ENCODE measurements at places on chromosomes 1 and 21. TPM values are rescaled to one million over a fixed set of nuclear protein-coding genes. Genes with fewer than 3 reads are reported as not detected.

- H3K4me1 ChIP-seq = no peaks in the 10 kb centered on the region
- no peak for DNase-seq
- no peaks in the 10 kb centered on the region for H3K27me3 ChIP-seq
- no peaks in the 10 kb centered on the region for H3K36me3 ChIP-seq
- H3K27ac ChIP-seq = no peak overlapping the region
Observed at GRCh38 chr1:82323144-82323841, 522.6 kb downstream of the ADGRL2 start.

DNA sequence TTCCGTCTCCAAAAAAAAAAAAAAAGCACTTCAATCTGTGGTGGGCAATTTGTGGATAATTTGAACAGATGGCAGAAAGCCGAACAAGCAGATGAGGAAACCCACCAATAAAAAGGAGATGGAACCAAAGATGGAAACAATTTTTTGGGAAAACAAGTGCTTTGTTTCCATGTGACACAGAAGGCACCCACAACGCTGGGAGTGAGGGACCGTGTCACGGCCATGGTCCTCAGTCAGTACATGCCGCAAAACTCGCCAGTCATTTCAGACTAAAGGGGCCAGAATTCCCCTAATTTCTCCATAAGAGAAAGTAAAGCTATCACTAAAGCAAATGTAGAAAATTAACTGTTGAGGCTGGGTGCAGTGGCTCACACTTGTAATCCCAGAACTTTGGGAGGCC is 5.0 kb downstream of the CCNL2 start:
- no peak overlapping the region for H3K4me3 ChIP-seq
- H3K27ac ChIP-seq = no peak overlapping the region
- H3K4me1 ChIP-seq = peaks cover 8% of the 10 kb centered on the region
- H3K36me3 ChIP-seq = peaks cover 57% of the 10 kb centered on the region
- no peaks in the 10 kb centered on the region for H3K27me3 ChIP-seq

GRCh38 chr1:113247355-113247754 is 143.0 kb upstream of the MAGI3 start:
- no peak overlapping the region for H3K4me3 ChIP-seq
- no peak for DNase-seq
- H3K36me3 ChIP-seq = no peaks in the 10 kb centered on the region
- H3K27ac ChIP-seq = no peak overlapping the region
- peaks cover 32% of the 10 kb centered on the region for H3K27me3 ChIP-seq

Gene RGS1
- total RNA-seq = not detected

DNA sequence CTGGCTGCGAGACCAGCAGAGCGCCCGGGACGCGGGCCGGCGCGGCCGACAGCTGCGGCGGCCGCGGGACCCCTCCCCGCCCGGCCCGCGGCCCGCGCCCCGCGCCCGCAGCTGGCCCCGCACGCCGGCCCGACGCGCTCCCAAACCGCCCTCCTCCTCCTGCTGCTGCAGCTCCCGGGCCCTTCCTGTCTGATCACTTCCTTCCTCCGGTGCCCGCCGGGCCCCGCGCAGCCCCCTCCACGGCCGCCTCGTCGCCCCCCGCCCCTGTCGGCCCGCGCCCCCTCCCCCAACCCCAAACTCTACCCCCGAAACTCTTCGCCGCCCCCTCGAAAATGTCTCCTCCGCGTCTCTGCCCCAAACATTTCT is 594 bp downstream of the LUZP1 start:
- H3K27me3 ChIP-seq = peaks cover 2% of the 10 kb centered on the region
- H3K4me3 ChIP-seq = peak overlapping the region; percentile 97
- peaks cover 65% of the 10 kb centered on the region for H3K4me1 ChIP-seq
- H3K36me3 ChIP-seq = no peaks in the 10 kb centered on the region
- H3K27ac ChIP-seq = peak overlapping the region; percentile 97

- peaks cover 1% of the 10 kb centered on the region for H3K27me3 ChIP-seq
- H3K27ac ChIP-seq = peak overlapping the region; percentile 96
- peak; percentile 95 for DNase-seq
- H3K4me1 ChIP-seq = peaks cover 98% of the 10 kb centered on the region
Observed at GRCh38 chr1:19450811-19451515, 34.4 kb downstream of the CAPZB start.

GRCh38 chr21:36854391-36854790 is 112.1 kb downstream of the HLCS start:
- H3K27ac ChIP-seq = no peak overlapping the region
- H3K36me3 ChIP-seq = no peaks in the 10 kb centered on the region
- H3K4me3 ChIP-seq = no peak overlapping the region
- peaks cover 32% of the 10 kb centered on the region for H3K4me1 ChIP-seq

Gene CD1E
- total RNA-seq = not detected

Gene EDN2
- total RNA-seq = not detected

DNA sequence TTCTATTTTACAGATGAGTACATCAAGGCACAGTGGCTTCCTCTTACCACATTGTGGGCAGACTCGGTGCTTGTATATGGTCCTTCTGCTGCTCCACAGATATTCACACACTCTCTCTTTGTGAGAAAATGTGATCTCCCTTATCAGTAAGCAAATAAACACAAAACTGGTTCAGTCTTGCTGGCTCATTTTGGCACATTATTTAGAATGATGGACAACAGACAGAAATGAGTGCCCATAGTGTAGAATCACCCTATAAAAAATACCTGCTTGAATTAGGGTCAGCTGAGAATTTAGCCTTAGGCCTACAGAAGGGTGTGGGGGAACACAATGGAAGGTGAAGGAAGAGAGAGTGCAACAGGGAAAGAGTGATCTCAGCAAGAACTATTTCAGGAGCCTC is 423.1 kb downstream of the HLX start:
- H3K36me3 ChIP-seq = no peaks in the 10 kb centered on the region
- peaks cover 9% of the 10 kb centered on the region for H3K4me1 ChIP-seq
- H3K4me3 ChIP-seq = no peak overlapping the region
- no peaks in the 10 kb centered on the region for H3K27me3 ChIP-seq
- no peak for DNase-seq
- H3K27ac ChIP-seq = no peak overlapping the region

Gene TNFRSF4
- not detected for total RNA-seq

DNA sequence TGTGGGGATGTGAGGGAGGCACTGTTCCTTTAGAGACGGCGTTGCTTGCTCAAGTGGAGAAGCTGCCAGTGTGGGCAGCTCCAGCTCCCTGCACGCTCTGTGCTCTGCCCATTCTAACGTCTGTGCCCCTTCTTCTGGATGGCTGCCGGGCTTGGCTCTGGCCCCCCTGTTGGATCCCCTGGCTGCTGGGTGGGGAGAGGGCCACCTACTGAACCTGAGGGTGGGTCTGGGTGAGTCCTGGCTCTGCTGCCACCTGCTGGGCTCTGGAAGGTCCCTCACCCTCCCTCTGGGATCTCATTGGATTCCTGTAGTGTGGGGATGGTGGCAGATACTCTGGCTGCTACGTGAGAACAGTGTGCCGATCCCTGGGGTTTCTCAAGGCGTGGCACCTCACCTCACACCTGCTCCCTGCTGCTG is 5.0 kb downstream of the PFKL start:
- no peak for DNase-seq
- H3K4me3 ChIP-seq = no peak overlapping the region
- H3K27ac ChIP-seq = no peak overlapping the region
- H3K36me3 ChIP-seq = no peaks in the 10 kb centered on the region
- H3K27me3 ChIP-seq = peaks cover 5% of the 10 kb centered on the region

Gene MMEL1
- total RNA-seq = not detected

- H3K4me1 ChIP-seq = no peaks in the 10 kb centered on the region
- H3K4me3 ChIP-seq = no peak overlapping the region
- no peak for DNase-seq
- no peaks in the 10 kb centered on the region for H3K27me3 ChIP-seq
Observed at GRCh38 chr1:41144285-41144684, 97.8 kb downstream of the SCMH1 start.

Gene C4BPB
- 0.15 TPM for total RNA-seq

GRCh38 chr1:110760321-110760720 is 85.6 kb upstream of the KCNA3 start:
- H3K27ac ChIP-seq = no peak overlapping the region
- H3K4me1 ChIP-seq = no peaks in the 10 kb centered on the region
- DNase-seq = no peak
- H3K27me3 ChIP-seq = peaks cover 18% of the 10 kb centered on the region

DNA sequence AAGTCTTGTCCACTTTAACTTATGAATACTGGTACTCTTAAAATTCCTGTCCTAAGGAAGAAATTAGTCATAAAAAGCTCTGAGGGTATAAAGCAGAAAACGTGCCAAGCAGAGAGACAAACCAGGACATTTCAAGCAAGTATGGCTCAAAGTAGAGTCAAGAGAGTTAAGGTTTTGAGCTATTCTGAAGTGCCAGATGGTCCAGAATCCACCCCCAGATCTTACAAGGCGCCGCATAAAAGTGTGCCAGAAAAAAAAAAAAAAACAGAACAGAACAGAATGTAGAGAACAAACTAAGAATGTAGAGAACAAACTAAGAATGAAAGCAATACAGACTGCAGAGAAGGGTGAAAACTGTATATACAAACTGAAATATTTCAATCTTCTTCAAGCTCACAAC is 12.5 kb downstream of the EPS15 start:
- peaks cover 13% of the 10 kb centered on the region for H3K4me1 ChIP-seq
- H3K36me3 ChIP-seq = 0 out of 2 replicates have a peak, but pooled peaks cover 3% of the 10 kb centered on the region
- peak overlapping the region; percentile 78 for H3K27ac ChIP-seq
- peak overlapping the region; percentile 74 for H3K4me3 ChIP-seq

Gene SLC45A1
- 1.8 TPM for total RNA-seq

- peaks cover 7% of the 10 kb centered on the region for H3K27me3 ChIP-seq
- peak; percentile 99 for DNase-seq
- peaks cover 88% of the 10 kb centered on the region for H3K4me1 ChIP-seq
Observed at GRCh38 chr1:207823880-207824566, 72.2 kb downstream of the CD46 start.

Gene FGR
- not detected for total RNA-seq

DNA sequence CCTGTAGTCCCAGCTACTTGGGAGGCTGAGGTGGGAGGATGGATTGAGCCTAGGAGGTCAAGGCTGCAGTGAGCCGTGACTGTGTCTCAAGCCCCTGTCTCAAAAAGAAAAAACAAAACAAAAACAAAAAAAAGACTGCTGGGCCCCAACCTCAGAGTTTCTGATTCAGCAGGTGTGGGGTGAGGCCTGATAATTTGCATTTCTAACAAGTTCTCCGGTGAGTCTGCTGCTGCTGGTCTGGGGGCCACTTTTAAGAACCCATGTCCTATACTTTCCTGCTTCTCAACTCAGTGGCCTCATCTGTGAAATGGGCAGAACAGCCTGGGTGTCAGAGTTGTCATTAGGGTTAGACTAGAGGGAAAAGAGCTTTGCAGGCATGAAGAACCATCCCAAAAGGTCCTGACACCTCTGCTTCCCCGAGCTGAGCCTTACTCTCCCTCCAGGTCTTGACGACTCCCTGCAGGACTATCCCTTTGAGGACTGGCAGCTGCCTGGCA is 2.8 kb downstream of the CNKSR1 start:
- no peak for DNase-seq
- H3K27me3 ChIP-seq = peaks cover 8% of the 10 kb centered on the region
- H3K27ac ChIP-seq = no peak overlapping the region
- no peak overlapping the region for H3K4me3 ChIP-seq
- H3K36me3 ChIP-seq = no peaks in the 10 kb centered on the region

DNA sequence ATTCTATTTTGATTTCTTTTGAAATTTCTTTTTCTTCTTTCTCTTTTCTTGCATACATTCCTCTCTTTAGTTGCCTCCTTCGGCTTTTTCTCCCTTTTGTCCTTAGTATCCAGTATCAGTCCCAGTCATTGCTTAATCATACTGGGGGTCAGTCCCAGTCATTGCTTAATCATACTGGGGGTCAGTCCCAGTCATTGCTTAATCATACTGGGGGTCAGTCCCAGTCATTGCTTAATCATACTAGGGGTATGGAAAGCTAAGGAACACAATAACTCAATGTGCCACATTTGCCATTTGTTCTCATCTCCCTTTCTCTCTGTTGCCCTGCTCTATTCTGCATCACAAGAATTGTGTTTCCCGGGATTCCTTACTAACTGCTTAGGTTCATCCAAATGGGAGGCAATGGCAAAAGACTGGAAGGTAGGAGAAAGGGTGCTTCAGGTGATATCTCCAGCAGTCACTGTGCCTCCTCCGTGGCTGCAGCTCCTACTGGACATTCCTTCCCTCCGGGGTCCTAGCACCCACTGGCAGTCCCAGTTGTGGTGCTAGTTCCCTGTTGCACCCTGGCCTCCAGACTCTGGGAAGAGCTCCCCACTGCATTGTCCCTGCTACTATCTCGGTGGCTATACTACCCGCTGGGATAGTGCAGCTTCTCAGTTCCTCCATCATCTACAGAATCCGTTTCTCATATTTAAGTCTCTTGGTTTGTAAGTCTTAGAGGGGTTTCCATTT is 32.6 kb upstream of the LAMC1 start:
- peak; percentile 54 for DNase-seq
- peaks cover 46% of the 10 kb centered on the region for H3K4me1 ChIP-seq
- peak overlapping the region; percentile 67 for H3K27ac ChIP-seq
- peak overlapping the region; percentile 75 for H3K4me3 ChIP-seq

Gene TSPAN2
- total RNA-seq = 6.9 TPM

DNA sequence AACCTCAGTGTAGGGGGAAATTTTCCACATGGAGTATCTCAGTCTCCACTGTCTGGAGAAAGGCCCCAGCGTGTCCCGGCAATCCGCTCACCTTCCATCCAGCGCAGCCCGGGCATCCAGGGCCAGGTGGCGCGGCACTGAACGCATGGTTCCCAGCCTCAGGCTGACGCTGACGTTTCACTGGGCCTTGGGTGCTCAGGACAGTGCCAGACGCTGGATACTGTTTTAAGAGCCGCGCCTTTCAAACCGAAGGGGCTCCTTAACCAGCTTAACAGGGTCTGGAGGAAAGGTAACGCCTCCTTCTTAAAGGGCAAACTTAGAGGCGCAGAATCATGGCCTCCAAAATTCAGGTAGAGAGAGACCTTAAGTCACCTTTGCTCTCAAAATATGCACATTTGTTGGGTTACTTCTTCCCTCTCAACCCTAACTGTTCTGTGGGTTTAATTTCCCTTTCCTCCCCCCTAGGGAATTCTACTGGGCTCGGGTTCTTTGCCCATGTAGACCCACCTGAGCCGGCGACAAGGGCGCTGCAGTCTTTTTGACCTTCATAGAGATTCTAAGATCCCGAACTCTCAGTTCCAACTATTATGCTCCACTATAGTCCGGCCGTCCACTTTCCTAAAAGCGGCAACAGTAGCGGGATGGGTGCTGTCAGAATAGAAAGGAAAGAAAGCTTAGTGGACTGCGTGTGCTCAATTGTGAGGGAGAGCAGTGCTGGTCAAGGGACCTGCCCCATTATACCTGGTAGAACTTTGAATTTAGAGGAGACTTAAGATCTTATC is 3.5 kb upstream of the LHX9 start:
- peak overlapping the region; percentile 36 for H3K27ac ChIP-seq
- peaks cover 67% of the 10 kb centered on the region for H3K4me1 ChIP-seq
- peak overlapping the region; percentile 98 for H3K4me3 ChIP-seq
- peaks cover 15% of the 10 kb centered on the region for H3K36me3 ChIP-seq
- no peak for DNase-seq
- peaks cover 17% of the 10 kb centered on the region for H3K27me3 ChIP-seq

Gene EPHB2
- total RNA-seq = 13.1 TPM

DNA sequence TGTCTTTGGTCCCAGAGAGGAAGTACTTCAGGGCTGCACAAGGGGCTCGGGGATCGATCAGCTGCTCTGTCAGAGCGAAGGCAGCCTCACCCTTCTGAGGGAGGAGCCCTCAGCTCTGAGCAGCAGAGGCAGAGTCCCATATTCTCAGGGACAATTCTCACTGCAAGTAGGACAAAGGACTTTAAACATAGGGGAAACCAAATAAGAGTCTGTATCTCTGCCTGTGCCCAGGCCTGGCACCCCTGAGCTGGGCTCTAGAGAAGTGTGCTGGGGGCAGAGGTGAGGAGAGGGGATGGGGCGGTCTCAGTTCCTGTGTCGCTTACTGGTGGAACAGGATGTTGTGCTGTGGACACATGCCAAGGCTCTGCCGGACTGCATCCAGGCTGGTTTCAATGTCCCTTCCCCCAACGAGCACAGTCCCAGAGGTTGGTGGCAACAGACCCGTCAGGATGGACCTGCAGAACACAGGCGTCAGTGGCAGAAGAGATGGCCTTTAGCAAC is 76.6 kb downstream of the ABCA4 start:
- no peak overlapping the region for H3K4me3 ChIP-seq
- H3K27ac ChIP-seq = no peak overlapping the region
- H3K4me1 ChIP-seq = peaks cover 43% of the 10 kb centered on the region
- H3K36me3 ChIP-seq = no peaks in the 10 kb centered on the region
